ENCODE measurements at places on chromosomes 7 and 10.

DNA sequence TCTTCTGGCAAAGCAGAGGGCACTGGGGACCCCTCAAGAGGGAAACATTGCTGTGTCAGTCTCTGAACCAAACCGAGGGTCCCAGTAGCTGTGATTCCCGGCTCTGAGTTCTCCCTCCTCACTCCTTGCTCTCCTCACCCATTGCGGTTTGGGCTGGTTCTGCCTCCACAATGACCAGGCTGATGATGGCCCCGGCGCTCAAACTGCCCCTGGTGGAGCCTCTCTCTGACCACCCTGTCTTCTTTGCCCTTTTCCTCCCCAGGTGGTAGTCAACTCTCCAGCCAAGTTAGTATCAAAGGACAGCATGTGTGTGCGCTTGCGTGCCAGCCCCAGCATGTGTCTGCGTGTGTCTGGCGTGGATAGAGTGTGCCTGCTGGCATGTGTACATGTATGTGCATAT is 17.1 kb downstream of the LDB3 start:
- H3K36me3 ChIP-seq: no peaks in the 10 kb centered on the region
- H3K4me3 ChIP-seq: no peak overlapping the region
- H3K4me1 ChIP-seq: peaks cover 9% of the 10 kb centered on the region
- no peak for DNase-seq
- H3K27ac ChIP-seq: no peak overlapping the region

DNA sequence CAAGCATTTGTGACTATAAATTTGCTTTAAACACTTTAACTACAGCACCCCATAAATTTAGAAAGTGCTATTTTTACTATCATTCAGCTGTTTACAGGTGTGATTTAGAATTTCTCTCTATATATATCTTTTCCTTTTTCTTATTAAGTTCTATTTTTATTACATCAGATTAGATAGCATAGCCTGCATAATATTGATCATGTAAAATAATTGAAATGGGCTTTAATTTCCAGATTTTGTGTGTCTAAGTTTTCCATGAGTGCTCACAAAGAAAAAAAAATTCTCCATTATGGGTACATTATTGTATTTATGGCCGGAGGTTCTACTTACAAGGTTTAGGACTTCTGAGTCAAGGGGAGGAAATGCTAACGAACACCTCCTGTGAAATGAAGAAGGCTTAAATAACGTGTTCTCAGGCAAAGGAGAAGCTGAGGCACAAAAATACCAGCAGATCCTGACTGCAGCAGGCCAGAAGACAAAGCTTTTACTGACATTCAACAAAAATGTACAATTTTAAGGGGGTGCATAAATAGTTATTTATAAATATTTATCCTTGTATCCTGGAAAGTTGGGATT is 114.2 kb downstream of the RNF133 start:
- no peak overlapping the region for H3K27ac ChIP-seq
- H3K4me1 ChIP-seq: no peaks in the 10 kb centered on the region
- no peak overlapping the region for H3K4me3 ChIP-seq
- H3K27me3 ChIP-seq: no peaks in the 10 kb centered on the region
- no peak for DNase-seq
- no peaks in the 10 kb centered on the region for H3K36me3 ChIP-seq

DNA sequence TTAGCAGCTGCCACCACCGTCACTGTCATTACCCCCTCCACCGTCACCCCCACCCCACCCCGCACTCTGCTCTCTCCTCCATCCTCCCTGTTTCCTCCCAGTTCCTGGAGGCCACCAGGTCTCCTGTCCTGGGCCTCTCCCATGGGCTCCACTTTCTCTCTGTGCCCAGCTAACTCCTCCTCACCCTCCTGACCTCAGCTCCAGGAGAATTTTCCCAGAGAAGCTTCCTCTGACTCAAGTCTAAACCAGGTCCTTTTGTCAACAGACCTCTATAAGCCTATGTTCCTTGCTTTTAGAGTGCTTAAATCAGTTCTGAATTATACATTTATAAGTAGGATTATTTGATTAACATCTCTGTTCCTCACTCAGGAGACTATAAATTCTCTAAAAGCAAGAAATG is 150.0 kb downstream of the ARHGAP12 start:
- no peak for DNase-seq
- H3K36me3 ChIP-seq: no peaks in the 10 kb centered on the region
- no peak overlapping the region for H3K27ac ChIP-seq

- no peaks in the 10 kb centered on the region for H3K4me1 ChIP-seq
- no peak overlapping the region for H3K27ac ChIP-seq
- peaks cover 3% of the 10 kb centered on the region for H3K27me3 ChIP-seq
- no peaks in the 10 kb centered on the region for H3K36me3 ChIP-seq
Measured at GRCh38 chr10:46546591-46547540, 9.6 kb downstream of the GPRIN2 start.
